ENCODE measurements at places on chromosomes 6 and 20.

GRCh38 chr20:62642051-62642665, at the start of gene SLCO4A1:
SLCO4A1 (plus strand) TSS chr20:62642503; CDS start chr20:62656455, 13,952 bp downstream.
- DNase-seq = peak; percentile 96

- no peak for DNase-seq
These were observed 576.7 kb upstream of the AGPAT4 start for GRCh38 chr6:161850562-161850961.

DNA sequence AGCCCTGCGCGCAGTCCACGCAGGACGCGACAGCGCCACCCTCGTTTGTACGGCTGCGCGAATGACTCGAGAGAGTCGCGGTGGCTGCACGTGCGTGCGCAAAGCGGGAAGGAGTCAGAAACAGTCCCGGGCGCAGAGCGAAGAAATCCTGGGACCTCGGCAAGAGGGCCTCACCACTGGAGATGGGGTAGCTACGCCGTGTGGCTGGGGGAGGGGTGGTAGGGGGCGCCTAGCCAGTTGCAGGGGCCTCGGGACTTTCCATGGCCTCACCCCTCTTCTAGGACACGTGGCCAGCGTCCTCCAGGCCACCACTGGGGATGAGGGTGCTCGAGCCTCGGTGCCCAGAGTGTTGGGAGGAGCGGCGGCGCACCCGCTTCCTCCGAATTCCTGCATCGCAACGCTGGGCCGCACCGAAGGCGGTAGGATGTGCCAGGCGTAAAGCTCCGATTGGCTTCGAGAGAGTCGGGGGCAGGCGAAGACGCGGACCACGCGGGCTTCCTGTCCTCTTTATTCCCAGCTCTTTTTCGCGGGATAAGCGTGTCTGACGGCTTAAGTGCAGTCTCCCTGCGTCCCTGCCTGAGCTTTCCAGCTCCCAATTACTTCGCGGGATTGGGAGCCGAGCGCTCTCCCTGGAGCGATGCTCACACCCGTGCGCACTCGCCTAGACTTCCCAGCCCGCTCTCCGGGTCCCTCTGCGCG, 38.7 kb downstream of the NCR2 start:
- no peak for DNase-seq

DNA sequence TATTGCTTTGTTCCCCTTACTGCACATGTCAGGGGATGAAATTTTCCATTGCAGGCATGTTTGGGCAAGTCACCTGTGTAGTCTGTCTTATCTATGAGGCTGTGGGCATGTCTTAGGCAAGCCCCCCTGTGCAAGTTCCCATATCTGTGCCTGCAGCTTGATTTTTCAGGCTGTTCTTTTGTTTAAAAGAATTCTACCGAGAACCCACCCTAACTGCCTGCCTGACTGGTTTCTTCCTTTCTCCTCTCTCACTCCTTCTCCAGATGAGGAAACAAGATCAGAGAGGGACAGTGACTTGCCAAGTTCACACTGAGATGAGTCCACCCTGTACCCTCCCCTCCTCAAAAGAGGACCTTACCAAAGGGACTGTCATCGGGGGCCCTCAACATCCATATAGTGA, 11.0 kb downstream of the TREML2 start:
- DNase-seq = no peak

GRCh38 chr6:22883061-22883717, 313.8 kb downstream of the HDGFL1 start:
- DNase-seq = no peak

GRCh38 chr6:75524322-75524972, 30.8 kb upstream of the FILIP1 start:
- DNase-seq = no peak

DNA sequence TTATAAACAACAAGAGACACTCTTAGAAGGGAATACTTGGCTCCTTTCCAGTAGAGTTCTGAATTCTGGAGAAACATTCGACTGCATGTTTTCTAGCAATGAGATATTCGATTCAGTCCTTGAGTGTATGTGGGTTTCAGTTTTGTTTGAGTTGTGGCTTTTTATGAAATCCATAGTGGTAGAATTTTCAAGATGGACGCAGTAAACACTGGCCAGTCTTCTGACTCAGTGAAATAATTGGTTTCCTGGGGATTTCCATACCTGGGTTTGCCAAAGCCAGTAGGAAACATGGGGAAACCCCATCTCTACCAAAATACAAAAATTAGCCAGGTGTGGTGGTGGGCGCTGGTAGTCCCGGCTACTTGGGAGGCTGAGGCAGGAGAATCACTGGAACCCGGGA, 273.5 kb upstream of the PLCB4 start:
- DNase-seq = no peak
